ENCODE measurements at places on chromosomes 3 and 15.
A peak's percentile ranks its signal among the peaks of the same experiment; 100 is the strongest.

DNA sequence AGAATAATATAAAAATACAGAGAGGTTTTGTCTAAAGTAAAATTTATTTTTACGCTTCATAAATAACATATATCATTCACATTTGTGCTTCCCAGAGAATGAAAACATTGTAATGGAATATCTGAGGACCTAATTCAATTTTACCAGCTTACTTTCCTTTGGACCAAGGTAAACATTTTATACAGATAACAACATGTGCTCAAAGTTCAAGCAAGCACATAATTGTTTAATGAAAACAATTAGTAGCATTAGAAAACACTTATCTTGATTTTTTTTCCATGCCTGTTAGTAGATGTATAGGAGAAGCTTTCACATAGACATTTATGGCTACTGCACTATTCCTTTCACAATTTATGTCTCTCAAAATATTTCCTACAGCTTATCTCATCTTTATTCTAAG lies 400.0 kb downstream of the ZIC1 start:
- no peak for DNase-seq

GRCh38 chr3:159401069-159401468 lies 587.6 kb upstream of the IL12A start:
- no peak for DNase-seq

DNA sequence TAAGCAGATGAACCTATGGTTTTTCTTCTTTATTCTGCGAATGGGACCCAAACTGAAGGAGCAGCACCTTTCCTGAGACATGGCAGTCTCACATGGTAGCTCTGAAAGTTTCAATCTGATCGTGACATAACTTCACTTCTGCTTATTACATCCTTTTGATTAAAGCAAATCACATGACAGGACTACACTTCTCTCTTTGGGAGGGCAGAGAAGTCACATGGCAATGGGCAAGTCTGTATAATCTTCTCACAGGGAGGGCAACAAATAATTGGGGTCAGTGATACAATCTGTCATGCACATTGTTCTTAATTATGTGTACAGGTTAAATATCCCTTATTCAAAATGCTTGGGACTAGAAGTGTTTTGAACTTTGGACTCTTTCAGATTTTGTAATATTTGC lies 21.6 kb downstream of the NCBP2 start:
- DNase-seq = no peak

GRCh38 chr15:50925281-50925680 lies 16.8 kb downstream of the AP4E1 start:
- no peak for DNase-seq

GRCh38 chr15:42729409-42729808 lies 7.5 kb downstream of the CDAN1 start:
- no peak for DNase-seq

DNA sequence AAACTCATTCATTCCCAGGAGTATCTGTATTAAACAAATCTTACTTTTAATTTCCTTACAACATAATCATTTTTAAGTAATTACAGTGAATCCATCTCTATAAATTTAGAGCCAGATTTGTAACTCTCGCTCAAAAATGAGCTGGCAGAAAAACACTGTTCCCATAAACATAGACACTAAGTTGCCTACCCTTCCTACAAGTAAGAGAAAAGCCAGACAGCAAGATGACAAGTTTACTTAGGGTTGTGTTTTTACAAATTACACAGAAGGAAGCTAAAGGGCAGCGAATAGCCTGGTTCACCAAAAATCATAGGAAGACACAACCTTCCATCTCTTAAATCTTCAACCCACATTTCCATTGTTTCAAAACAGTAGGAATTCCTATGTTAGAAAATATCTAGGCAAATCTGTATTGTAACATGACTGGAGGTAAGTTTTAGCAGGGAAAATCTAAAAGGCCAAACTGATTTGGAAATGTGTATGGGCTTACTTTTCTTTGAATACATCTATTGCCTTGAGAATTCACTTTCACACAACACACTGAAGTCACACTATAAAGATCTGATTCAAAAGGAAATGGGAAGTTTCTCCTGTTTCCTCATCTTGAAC lies 21.7 kb downstream of the HERC1 start:
- no peak for DNase-seq

DNA sequence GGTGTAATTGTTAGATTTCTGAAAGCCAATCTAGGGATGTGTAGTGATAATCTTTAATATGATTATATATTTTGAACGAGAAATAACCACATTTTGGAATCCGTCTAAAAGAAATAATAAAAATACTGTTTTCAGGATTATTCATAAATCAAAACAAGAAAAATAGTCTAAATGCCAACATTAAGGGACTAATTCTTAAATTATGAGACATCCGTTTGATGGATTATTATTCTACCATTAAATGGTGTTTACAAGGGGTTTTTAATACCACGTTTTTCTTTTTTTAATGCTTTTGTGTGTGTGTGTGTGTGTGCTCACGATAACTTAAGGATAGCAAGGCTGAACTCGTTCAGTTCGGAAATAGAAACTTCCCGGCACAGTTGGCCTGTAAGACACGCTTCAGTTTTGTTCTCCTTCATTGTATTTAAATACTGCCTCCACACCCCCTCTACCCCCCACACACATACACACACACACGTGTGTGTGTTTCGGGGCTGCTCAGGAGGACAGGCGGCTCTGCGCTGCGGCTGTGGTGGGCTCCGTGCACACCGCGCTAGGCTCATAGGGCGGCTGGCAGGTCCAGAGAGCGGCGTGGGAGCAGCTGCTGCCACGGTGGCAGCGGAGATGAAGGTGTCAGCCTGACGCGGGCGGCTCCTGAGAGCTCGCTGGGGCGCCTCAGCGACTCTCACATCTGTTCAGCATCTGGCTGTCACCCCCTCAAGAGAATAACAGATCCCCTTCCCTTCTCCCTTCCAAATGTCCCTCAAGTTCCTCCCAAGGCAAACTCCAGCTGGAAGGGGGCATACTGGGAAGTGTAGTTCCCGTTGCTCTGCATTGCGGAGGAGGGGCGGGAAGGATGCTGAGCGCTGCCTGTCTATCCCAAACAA lies 23.0 kb upstream of the ANP32A start:
- no peak for DNase-seq

DNA sequence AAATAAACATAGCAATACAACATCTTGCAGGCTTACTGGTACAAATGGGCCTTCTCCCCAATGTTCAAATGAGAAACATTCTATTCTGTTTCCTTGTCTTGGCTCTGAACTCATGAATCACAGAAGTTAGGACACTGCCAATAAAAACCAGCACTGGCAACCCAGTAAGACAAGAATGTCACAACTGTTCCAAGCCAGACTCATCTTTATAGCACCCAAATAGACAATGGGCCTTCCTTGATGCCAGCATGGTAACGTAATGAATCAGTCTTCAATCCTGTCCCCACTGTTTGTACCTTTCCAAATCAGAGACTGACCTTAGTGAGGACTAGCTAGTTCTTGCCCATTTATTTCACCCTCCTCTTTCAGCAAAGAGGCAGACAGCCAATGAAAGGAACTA lies 14.1 kb upstream of the RPS17 start:
- DNase-seq = no peak

- no peak for DNase-seq
Measured at GRCh38 chr15:43184407-43185124, 637 bp upstream of the CCNDBP1 start.

GRCh38 chr3:59056706-59057105 lies 6.9 kb upstream of the CFAP20DC start:
- no peak for DNase-seq

- no peak for DNase-seq
Measured at GRCh38 chr15:73295630-73296286, 73.0 kb downstream of the HCN4 start.

DNA sequence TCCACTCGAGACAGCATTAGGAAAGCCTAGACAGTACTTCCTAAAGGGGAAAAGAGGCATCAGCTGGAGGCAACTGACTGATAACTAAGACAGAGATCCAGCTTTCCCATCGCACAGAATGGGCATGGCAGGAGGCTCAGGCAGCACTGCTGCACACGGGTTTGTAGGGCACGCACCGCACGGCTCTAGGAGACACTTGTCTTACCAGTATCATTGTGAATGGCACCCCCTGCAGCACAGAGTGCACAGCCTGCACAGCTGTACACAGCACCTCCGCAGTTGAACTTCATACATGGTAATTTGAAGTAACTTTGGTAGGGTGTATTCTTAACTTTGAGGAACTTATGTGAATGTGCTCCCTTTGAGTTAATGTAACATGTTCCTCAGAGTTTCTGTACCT lies 281.6 kb downstream of the PLCL2 start:
- DNase-seq = no peak

DNA sequence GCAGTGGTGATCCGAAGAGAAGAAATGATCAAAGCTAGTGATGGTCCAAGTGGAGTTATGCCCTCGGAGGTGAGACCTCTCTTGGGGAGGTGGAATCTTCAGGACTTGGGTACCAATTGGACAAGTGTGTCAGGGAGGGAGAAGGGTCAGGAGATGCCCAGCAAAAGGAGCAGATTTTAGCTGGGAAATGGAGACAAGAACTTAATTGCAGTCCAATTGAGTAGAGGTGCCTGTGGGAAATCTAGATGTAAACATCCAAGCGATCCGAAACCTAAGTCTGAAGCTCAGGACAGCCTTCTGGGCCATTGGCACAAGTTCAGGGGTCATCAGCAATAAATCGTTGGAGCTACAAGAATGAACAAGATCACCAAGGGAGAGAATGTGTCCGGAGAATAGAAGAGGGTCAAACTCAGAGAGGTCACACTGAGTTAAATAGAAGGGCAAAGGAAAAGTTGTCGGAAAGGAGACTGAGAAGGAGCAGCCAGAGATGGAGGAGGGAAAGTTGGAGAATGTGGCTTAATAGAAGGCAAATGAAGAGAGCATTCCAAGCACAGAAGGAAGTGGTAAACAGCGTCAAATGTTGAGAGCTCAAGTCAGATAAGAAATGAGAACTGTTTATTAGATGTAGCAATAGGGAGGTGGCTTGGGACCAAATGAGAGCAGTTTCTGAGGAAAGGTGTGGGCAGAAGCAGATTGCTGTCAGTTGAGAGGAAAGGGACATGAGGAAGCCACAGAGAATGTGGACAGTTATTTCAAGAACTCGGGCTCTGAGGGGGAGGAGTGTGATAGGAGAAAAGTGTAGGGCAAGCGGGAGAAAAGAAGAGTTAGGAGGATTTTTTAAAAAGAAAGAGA lies 64.2 kb upstream of the FNDC3B start:
- peak; percentile 26 for DNase-seq

- no peak for DNase-seq
Measured at GRCh38 chr15:48868536-48868935, 9.4 kb upstream of the EID1 start.

GRCh38 chr3:94070341-94070911 lies 7.6 kb downstream of the NSUN3 start:
- DNase-seq = no peak

DNA sequence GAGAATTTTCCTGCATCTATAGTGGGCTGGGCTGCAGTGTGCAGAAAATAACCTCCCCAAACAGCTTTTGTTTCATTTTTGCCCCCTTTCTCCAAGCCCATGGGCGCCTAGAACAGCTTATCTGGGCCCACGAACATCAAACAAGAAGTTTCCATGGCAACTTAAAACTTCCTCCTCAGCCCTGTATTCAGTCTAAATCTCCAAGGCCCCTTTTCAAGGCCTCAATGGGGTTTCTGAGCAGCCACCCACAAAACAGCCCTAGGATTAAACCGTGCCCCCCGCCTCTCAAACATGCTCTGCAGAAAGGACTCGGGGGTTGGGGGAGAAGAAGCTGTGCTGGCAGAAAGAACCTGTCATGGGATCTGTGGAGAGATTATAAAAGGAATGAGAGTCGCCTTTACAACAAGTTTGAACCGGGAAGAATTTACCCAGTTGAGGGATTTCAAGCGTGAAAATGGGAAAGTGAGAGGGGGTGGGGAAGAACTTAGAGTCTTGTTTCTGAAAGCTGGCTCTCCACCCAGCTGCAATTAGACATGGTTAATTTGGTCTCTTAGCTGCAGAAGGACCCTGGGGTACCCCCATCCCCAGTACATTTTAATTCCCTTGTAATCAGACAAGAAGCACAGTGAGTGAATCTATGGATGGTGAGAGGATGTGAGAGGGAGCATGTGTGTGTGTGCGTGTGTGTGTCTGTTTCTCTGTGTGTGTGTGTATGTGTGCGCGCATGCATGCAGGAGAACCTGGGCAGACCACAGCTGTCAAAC lies 4.3 kb upstream of the FAM107A start:
- no peak for DNase-seq

- peak; percentile 76 for DNase-seq
Measured at GRCh38 chr3:149501524-149501923, 27.0 kb downstream of the TM4SF4 start.

DNA sequence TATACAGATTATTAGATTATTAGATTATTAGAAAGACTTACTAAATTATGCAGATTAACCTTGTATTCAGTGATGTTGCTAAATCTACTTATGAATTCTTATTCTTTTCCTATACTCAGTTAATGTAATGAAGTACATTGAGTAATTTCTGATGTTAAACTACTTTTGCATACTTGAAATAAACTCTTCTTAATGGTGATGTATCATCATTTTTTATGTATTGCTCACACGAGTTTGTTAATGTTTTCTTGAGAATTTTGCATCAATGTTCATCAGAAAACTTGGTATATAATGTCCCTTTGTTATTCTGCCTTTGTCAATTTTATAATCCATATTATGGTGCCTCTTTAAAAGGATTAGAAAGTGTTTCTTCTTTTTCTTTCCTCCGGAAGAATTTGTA lies 163.2 kb upstream of the COL8A1 start:
- no peak for DNase-seq

- peak; percentile 33 for DNase-seq
Measured at GRCh38 chr3:16883723-16884083, 1.1 kb upstream of the PLCL2 start.

DNA sequence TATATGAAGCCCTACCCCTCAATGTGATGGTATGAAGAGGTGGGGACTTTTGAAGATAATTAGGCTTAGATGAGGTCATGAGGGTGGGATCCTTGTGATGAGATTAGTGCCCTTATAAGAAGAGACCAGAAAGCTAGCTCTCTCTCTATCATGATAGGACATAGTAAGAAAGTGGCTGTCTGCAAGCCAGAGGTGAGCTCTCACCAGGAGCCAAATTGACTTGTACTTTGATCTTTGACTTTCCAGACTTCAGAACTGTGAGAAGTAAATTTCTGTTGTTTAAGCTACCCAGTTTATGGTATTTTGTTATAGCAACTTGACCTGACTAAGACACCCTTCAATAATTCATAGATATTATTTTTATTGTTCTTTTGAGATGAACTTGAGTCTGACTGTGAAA lies 29.9 kb upstream of the MRPL3 start:
- no peak for DNase-seq

GRCh38 chr3:158835631-158836030 lies 33.8 kb downstream of the MFSD1 start:
- no peak for DNase-seq

- no peak for DNase-seq
Measured at GRCh38 chr3:151290673-151291072, 12.3 kb upstream of the P2RY14 start.
